ENCODE measurements at places on chromosomes 6 and 20. TPM values are rescaled to one million over a fixed set of nuclear protein-coding genes. Genes with fewer than 3 reads are reported as not detected.

BANF2 gene
- total RNA-seq = not detected

ARG1 gene
- total RNA-seq = 1.3 TPM

CRISP3 gene
- total RNA-seq = not detected

SCP2D1 gene
- total RNA-seq = not detected

SUPT3H gene
- 29.9 TPM for total RNA-seq

PSORS1C1 gene
- total RNA-seq = not detected

LINC00237 gene
- 0.45 TPM for total RNA-seq

TMC2 gene
- 3.7 TPM for total RNA-seq

SNX21 gene
- total RNA-seq = 24.4 TPM

DOK5 gene
- total RNA-seq = 23.6 TPM

- DNase-seq = no peak
Measured at GRCh38 chr6:3355011-3355357, 96.2 kb downstream of the PSMG4 start.

DNA sequence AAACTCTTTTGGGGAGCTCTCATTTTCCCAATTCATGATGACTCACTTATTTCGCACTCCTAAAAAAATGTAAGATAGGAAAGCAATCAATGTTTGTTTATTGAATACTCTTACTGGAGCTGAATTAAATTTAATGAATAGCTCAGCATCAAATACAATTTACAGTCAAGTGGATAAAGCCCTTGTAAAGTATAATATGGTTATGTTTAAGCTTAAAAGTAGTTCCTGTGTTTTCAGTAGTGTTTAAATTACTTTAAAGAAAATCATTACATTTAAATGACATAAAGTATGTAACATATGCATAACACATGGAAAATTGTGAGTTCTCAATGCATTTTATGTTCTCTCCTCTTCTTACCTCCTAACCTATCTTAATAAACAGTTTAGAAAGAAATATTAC lies at the start of gene OR2B3:
TSS of gene OR2B3 (minus strand) at position 101 of the 400 bp plus-strand sequence. CDS start at position 36, 65 bp downstream.
- no peak for DNase-seq

DNA sequence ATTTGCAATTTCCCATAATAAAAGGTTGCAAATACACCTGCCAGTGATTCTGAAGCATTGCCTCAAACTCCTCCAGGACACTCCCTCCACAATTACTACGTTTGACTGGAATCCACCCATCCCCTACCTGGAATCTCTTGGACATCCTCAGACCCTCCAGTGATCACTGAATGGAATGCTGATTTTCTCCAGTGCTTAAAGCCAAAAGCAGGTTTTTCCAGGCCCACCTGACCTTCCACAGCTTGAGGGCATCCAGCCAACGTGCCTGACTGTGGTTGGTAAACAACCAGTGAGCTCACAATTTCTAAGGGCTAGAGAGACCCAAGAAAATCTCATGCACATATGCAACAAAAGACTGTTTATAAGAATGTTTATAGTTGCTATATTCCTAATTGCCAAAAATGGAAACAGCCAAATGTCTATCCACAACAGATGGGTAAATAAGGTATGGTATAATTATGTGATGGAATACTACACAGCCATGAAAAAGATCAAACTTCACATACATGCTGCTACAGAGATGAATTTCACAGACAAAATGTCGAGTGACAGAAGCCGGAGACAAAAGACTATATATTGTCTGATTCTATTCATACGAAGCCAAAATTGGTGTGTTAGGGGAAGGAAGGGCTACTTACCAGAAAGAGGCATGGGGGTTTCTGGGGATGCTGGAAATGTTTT lies 147.1 kb upstream of the RREB1 start:
- DNase-seq = no peak

- peak; percentile 67 for DNase-seq
Measured at GRCh38 chr6:39980839-39981580, 46.7 kb upstream of the MOCS1 start.

- peak; percentile 73 for DNase-seq
Measured at GRCh38 chr6:52388790-52389189, 26.8 kb downstream of the PAQR8 start.

DNA sequence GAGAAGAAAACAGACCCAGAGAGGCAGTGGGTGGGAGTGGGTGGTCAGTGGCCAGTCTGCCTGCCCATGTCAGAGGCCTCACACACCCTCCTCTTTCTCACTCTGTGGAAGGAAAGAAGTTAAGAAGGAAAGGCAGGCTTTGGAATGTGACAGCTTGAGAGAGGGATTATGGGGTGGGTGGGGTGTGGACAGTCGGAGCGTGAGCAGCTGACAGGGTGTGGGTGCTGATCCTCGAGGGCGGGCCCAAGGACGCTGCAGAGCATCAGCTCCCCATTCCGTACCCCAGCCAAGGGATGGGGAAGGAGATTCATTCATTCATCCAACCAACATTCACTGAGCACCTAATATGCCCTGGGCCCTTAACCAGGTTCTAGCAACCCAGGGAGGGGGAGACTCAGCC lies 4.8 kb downstream of the TGM6 start:
- no peak for DNase-seq

- DNase-seq = no peak
Measured at GRCh38 chr6:149716181-149716963, 1.5 kb downstream of the LATS1 start.

DNA sequence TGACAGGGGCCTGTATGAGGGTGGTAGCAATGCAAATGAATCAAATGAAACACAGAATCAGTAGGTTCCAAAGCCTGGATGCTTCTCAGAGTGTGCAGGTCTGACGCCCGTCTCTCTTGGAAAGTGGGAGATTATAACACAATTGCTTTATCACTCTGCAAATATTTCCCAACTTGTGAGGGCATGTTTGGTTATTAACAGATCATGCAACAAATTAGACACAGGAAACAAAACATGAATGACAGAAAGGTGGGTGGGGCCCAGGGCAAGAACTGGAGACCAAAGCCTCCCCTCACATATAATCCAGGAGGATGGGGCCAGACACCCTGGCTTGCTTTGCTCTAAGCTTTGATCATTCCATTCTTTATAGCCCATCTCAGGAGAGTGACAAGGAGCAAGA lies 108.6 kb upstream of the MRPS10 start:
- DNase-seq = no peak

DNA sequence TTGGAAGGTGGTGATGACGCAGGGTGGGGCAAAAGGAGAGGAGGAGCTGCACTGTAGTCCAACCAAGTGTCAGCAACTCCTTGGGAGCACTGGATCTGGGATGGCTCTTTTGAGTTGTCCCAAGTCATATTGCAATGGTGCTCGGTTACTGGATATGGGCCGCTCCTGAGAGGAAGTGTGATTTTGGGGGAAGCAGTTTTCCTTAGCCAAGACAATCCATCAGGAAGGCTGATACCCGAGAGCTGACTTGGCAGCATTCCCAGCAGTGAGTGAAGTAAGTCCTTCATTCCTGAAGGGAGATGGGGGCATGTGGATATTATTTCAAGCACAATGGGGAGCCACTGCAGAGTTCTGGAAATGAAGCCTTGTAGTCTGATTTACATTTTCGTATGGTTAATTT lies 354.1 kb downstream of the RFPL4B start:
- DNase-seq = no peak

- DNase-seq = peak; percentile 48
Measured at GRCh38 chr6:154154389-154154967, 115.4 kb downstream of the OPRM1 start.

GRCh38 chr6:10081075-10081474 lies 333.8 kb downstream of the TFAP2A start:
- DNase-seq = no peak

GRCh38 chr6:10170816-10171215 lies 244.1 kb downstream of the TFAP2A start:
- no peak for DNase-seq

DNA sequence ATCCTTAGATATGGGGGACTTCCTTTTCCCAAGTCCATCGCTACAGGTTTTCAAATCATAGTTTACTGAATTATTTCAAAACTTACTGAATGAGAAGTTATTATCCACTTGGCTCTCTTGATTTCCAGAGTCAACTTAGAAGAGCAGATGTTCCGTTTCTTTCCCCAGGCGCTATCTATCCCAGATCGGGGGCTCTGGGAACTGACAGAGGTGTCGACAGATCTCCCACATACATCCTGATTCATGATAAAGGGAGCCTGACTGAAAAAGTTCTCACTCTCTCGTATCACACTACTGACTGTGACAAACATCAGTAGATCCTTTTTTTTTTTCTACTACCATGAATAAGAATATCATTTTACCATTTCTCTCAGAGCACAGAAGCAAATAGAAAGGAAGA lies 654.8 kb downstream of the RNF144B start:
- DNase-seq = no peak

DNA sequence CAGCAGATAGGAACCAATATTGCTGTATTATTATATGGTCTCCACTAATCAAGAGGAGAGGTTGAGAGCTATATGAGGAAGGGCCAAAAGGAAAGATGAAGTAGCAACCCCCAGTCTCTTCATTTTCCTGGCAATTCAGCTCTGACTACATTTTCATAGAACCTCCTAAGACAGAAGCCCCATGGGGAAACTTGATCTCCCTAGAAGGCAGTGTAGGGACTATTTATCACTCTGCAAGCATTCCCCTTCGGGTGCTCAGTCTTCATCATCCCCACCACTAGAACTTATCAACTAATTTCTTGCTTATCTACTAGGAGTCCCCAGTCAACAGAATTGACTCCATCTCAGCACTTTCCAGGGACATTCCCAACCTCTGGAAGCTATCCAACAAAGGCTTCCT lies 25.5 kb upstream of the ITCH start:
- DNase-seq = no peak

Measured in cerebellum (tissue), 4 donors.